ENCODE measurements at places on chromosomes 1 and 21.

DNA sequence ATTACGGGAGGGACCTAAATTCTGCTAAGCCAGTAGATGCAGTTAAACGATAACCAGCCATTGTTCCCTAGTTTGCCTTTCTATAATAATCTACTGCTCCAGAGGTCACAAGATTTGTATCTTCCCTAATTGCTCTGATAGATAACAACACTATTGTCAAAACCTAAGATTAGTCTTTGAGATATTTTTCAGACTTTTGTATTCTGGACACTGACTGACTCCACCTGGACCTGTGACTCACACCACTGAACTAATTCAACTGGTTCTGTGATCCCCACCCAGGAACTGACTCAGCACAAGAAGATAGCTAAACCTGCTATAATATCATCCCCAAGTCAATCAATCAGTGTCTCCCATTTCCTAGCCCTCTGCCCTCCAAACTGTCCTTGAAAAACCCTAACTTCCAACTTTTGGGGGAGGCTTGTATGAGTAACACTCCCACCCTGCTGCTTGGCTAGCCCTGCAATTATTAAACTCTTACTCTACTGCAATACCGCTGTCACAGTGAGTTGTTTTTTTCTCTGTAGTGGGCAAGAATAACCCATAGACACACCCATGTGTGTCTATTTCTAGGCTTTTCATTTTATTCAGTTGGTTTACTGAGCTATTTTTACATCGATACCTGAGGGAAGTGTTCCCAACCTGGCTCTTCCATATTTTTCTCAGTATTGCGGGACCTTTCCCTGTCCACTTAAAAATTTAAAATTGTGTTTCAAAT, 11.2 kb downstream of the KIFAP3 start:
- DNase-seq: no peak

GRCh38 chr1:114510274-114511031, 550 bp downstream of the TRIM33 start:
- DNase-seq: no peak

GRCh38 chr1:2350911-2351655, 40.3 kb downstream of the MORN1 start:
- DNase-seq: no peak

DNA sequence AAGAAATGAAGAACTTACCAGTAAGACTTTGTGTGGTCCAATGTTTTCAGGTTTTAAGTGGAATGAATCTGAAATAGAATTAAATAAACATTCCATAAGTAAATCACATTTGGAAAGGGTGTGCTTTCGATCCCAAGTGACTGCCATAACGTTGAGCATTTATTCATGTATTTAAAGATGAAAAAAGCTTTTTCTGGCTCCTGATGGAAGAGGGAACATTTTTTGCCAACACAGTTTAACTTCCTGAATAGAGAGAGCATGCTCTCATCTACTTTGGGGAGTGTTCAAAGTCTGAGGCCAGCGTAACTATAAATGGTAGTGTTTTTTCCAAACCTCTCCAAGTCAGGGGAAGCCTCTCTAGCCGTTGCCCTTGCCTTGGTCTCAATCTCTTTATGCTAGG, 55.8 kb downstream of the GNG12 start:
- DNase-seq: no peak

DNA sequence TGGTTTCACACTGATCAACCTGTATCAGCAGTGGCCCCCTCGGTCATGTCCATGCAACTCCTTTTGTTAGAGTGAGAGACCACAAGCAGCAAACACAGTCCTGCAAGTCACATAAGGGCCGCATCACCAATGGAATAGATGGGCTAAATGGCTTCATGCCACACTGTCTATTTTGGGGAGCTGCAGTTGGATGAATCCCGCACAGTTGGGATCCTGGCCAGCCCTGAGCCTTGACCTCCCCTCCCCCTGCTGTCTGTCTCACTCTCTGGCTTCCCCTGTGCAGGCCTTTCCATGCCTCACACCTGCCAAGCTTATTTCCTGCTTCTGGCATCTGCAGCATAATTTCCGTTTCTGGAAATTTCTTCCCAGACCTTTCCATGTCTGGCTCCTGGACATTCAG, 57.0 kb downstream of the CNIH3 start:
- DNase-seq: no peak

GRCh38 chr1:42392967-42393848, 12.6 kb downstream of the RIMKLA start:
- no peak for DNase-seq

DNA sequence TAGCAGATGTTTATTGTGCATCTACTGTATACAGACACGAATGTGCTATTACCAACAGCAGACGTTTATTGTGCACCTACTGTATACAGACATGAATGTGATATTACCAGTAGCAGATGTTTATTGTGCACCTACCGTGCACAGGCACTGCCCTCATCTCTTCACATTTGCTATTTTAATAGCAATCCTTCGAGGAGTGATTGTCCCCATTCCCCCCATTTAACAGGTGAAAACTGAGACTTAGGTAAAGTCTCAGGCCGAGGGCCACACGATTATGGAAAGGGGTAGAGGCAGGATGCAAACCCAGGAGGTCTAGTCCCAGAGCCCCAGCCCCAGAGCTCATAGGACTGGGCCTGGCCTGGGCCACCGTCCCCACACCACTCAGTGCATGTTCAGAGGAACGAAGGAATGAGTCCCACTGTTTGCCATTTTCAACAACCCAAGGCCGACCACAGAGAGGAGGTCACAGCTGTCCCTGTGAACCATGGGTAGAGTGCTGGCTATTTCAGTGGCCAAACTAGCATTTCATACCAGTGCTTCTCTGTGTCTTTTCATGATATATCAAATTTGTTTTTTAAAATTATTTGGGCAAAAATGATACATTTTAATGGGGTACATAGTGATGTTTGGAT, 114.4 kb upstream of the TMEM51 start:
- no peak for DNase-seq

DNA sequence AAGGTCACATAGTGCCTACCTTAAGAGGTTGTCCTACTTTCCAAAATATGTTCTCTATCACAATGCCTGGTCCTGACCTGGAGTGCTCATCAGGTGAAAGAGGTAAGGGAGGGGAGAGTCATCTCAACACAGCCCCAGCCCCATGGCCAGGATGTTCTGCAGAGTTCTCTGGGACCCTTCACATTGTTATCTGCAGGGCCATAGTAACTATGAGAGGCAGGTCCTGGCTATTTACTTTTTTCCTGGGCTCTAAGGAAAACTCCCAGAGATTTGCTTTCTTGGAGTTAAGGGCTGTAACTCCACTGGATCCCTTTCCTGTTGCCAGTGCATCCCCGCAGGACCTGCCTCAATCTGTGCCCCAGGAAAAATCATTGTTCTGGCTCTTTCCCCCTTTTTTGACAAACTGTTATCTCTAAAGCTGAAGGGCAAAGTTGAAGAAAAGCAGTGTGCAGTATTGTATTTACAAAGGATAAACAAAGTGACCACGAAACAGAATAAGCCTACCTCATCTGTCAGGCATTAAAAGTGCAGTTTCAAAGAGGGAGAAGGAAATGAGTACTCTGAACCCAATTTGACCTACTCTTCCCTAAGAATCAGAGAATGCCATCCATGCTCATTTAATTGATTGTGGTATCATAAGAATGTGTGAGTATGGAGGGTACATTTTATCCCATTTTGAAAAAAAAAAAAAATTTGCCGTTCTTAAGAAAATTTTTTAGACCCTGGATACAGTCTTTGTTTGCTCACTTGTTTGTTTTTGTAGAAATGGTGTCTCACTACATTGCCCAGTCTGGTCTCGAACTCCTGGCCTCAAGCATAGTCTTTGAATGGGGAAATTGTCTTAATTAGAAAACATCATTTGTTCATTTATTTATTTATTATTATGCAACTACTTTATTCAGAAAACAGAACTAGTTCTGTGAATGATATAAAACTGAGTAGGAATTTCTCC, 149.6 kb downstream of the RHOU start:
- DNase-seq: no peak

GRCh38 chr1:182248721-182249120, 142.9 kb downstream of the GLUL start:
- DNase-seq: no peak

DNA sequence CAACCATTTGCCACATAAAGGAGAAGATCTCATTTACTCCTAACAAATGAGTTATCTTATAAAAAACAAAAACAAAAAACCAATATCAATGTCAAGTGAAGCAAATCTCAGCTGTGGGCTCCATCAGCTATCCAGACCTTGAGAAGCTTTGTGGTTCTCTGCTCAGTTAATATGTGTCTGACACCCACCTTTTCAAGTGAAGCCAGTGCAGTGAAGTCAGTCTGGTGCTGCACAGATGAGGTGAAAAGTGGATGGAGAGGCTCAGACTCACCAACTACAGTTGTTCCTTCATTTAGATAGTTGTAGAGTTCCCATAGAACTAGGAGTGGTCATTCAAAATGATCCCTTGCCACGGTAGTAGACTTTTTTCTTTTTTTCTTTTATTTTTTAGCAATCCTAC, 106.8 kb downstream of the NTNG1 start:
- no peak for DNase-seq

DNA sequence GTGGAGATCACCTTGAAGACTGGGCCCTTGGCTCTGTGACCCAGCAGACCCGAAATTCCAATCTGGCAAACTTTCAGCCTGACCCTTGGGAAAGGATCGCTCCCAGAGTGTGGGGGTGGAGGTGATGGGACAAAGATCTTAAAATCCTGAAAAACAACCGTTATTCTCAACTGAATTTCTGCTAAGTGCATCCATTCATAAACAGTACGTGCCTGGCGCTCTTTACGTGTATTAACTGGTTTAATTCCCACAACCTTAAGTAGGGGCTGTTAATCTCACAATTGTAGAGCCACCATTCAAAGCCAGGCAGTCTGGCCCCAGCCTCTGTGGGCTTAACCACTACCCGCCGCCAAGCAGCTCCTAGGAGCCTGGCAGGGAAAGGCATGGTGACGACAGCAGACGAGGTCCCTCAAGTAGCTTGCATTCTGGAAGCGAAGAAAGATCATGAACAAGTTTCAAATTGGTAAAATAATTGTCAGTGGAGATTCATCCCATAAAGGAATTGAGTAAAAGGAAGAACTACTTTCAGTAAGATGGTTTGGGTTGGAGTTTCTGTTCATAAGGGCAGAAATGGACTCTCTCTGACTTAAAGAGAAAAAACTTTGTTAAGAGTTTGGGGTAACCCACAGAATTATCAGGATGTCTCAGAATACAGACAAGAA, 11.4 kb upstream of the RGS16 start:
- DNase-seq: no peak

GRCh38 chr1:64848136-64848535, 103.3 kb downstream of the RAVER2 start:
- no peak for DNase-seq

- DNase-seq: no peak
Observed at GRCh38 chr1:166120281-166120680, 46.5 kb downstream of the FAM78B start.

DNA sequence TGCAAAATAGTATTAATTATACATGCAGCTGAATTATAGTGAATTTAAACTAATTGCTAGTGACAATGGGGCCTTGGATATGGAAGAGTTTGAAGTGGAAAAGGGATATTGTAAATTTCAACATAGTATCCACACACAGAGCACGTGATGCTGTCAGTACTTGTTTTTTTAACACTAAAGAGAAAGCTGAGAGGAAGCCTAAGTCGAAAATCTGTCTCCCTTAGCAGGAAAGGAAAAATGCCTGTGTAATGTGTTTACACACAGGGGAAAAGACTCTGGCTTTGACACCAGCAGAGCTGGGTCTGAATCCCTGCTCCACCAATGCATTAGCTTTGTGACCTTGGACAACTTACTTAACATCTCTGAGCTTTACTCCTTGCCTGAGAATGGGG, 42.6 kb downstream of the PCSK9 start:
- DNase-seq: no peak

GRCh38 chr1:234643111-234643849, 33.3 kb upstream of the IRF2BP2 start:
- no peak for DNase-seq

DNA sequence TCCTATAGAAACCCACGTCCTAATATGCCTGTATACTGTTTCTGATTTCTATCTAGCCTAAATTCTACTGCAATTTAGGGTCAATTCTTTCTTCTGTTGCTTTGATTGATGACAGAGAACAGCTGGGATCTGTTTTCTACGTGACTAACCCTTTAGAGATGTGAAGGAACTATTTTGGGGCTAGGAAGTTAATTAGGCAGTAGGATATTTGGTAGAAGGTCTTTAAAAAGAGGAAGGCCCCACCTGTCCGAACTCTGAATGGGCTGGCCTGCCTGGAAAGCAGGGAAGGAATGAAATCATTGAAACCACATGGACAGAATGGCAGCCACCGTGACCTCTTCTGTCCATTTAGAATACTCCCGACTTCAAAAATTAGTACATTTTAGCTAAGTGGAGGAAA, 21.0 kb downstream of the EIF2D start:
- no peak for DNase-seq

DNA sequence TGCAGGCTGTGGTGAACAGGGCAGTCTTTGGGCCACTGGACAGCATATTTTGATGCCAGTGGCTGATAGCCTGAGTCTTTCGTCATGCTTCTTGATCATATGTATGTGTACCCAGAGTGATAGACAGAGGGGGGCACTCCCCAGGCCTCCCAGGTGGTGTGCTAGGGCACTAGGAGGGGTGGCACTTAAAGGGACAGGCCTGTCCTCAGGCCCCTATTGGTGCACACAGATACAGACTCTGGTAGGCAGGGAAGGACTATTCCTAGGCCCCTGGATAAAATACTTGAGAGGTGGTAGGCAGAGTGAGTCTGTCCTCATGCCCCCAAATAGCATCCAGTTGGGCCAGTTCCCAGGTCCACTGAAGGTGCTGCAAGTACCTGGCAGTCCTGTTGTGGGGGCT, 76.6 kb upstream of the SAMD13 start:
- no peak for DNase-seq

- no peak for DNase-seq
Observed at GRCh38 chr1:5885471-5886139, 106.6 kb downstream of the NPHP4 start.

DNA sequence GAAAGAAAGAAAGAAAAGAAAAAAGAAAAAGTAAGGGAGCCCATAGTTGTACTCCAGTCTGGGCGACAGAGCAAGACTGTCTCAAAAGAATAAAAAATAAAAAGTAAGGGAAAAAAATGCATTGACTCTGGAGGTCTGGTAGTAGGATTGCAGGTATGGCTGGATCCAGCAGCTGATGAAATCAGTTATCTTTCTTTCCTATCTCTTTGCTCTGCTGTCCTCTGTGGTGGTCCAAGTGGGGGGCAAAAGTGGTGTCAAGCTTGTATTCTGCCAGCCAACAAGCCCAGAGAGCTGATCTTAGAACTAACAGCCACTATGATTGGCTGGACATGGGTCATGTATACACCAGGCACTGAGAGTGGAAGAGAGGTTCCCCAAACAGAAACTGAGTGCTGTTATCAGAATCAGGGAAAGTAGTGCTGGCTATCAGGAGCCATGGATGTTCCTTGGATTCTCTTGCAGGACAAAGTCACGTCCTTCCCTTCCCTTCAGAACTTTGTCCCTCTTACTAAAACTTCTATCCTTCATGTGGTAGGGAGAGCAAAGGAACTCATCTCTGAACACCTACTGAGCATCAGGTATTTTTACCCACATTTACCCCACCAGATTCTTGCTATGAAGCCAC, 3.5 kb upstream of the FBLIM1 start:
- no peak for DNase-seq

Measured in stimulated activated CD8-positive, alpha-beta memory T cell treated with anti-CD3 and anti-CD28 coated beads, Interleukin-7, amount 100 ng/mL, for 4 hours (primary cell).